ENCODE measurements at places on chromosomes 12 and 14. TPM values are rescaled to one million over a fixed set of nuclear protein-coding genes. Genes with fewer than 3 reads are reported as not detected.

NEUROD4 gene
- not detected for total RNA-seq

SERPINA5 gene
- not detected for total RNA-seq

OR10AD1 gene
- not detected for total RNA-seq

PPP1R1A gene
- not detected for total RNA-seq

PPHLN1 gene
- total RNA-seq, result 89.1 TPM

SPX gene
- total RNA-seq, result 0.24 TPM

OAS2 gene
- total RNA-seq, result 232 TPM

DNA sequence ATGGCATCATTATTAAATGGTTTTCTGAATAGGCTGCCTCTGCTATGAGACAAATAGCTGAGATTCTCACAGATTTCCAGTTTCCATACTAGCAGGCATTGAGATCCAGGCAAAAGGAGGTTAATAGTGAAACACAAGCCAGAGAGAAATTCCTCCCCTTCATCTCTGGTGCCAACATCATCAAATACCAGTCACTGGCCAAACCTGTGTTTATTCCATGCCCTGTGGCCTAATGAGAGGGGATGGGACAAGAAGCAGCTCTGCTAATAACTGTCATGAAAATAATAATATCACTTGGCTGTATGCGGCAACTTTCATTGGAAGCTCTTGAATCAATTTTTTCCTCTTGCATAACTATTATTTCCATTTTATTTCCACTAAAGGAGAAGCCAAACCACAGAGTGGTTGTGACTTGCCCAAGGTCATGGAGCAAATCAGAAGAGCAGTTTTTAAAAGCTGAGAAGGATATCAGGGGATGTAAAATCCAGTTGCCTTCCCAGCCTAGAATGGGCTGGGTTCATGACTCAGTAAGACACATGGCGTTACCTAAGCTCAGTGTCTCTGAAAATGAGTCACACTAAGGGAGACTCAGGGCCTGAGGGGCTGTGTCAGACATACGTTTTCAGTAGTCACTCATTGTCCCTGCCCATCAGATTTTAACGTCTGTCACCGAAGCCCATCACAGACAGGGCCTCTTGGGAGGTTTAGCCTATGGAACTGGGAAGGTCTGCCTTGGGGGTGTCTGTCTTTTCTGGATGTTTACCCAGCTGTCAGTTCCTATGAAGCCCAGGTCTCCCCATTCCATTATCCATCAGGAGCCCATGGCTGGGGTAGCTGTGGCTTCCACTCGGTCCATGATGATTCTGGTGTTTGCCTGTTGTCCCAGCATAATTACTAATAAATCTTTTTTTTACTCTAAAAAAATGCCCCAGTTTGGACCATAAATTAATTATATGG is 208.8 kb upstream of the EEA1 start:
- H3K27ac ChIP-seq, result no peak overlapping the region
- no peaks in the 10 kb centered on the region for H3K27me3 ChIP-seq
- no peak for DNase-seq
- H3K36me3 ChIP-seq, result no peaks in the 10 kb centered on the region
- no peak overlapping the region for H3K4me3 ChIP-seq

GRCh38 chr12:5973461-5974115 is 28.5 kb upstream of the ANO2 start:
- no peak overlapping the region for H3K27ac ChIP-seq
- no peaks in the 10 kb centered on the region for H3K36me3 ChIP-seq
- no peaks in the 10 kb centered on the region for H3K27me3 ChIP-seq
- no peak for DNase-seq
- no peaks in the 10 kb centered on the region for H3K4me1 ChIP-seq
- no peak overlapping the region for H3K4me3 ChIP-seq

GRCh38 chr12:12735301-12735700 is 18.1 kb downstream of the CDKN1B start:
- peaks cover 9% of the 10 kb centered on the region for H3K4me1 ChIP-seq
- peak overlapping the region; percentile 40 for H3K27ac ChIP-seq
- no peaks in the 10 kb centered on the region for H3K36me3 ChIP-seq

GRCh38 chr12:116459916-116460663 is 99.1 kb upstream of the MAP1LC3B2 start:
- H3K27ac ChIP-seq, result no peak overlapping the region
- H3K27me3 ChIP-seq, result no peaks in the 10 kb centered on the region
- no peak for DNase-seq
- no peaks in the 10 kb centered on the region for H3K36me3 ChIP-seq

GRCh38 chr14:31197671-31198070 is 9.9 kb downstream of the HECTD1 start:
- H3K27me3 ChIP-seq, result no peaks in the 10 kb centered on the region
- H3K27ac ChIP-seq, result no peak overlapping the region
- H3K36me3 ChIP-seq, result peaks cover 19% of the 10 kb centered on the region
- no peak overlapping the region for H3K4me3 ChIP-seq
- DNase-seq, result no peak
- H3K4me1 ChIP-seq, result peaks cover 5% of the 10 kb centered on the region

- H3K4me3 ChIP-seq, result no peak overlapping the region
- no peaks in the 10 kb centered on the region for H3K36me3 ChIP-seq
- DNase-seq, result no peak
- H3K27me3 ChIP-seq, result no peaks in the 10 kb centered on the region
These were observed 6.3 kb downstream of the METAP2 start for GRCh38 chr12:95480230-95480629.

- H3K27ac ChIP-seq, result no peak overlapping the region
- DNase-seq, result no peak
- H3K4me1 ChIP-seq, result no peaks in the 10 kb centered on the region
- no peaks in the 10 kb centered on the region for H3K36me3 ChIP-seq
- H3K27me3 ChIP-seq, result no peaks in the 10 kb centered on the region
These were observed 351.7 kb upstream of the MDGA2 start for GRCh38 chr14:48027115-48027514.

GRCh38 chr14:104802394-104803184 is 1.7 kb downstream of the ZBTB42 start:
- no peak overlapping the region for H3K27ac ChIP-seq
- H3K4me3 ChIP-seq, result no peak overlapping the region
- DNase-seq, result no peak

- H3K27me3 ChIP-seq, result no peaks in the 10 kb centered on the region
- H3K27ac ChIP-seq, result no peak overlapping the region
- DNase-seq, result no peak
These were observed 24.3 kb downstream of the DLK1 start for GRCh38 chr14:100750762-100751699.

- no peaks in the 10 kb centered on the region for H3K27me3 ChIP-seq
- no peak overlapping the region for H3K27ac ChIP-seq
These were observed 98.1 kb downstream of the KLRB1 start for GRCh38 chr12:9509464-9510161.

- no peak for DNase-seq
- H3K27ac ChIP-seq, result no peak overlapping the region
- no peaks in the 10 kb centered on the region for H3K36me3 ChIP-seq
- no peaks in the 10 kb centered on the region for H3K27me3 ChIP-seq
These were observed 26.8 kb upstream of the CEBPE start for GRCh38 chr14:23145794-23146350.

GRCh38 chr12:110124269-110124995 is at the start of gene IFT81:
Gene IFT81, plus strand, starts transcription at chr12:110124357. Its CDS starts 3,024 bp downstream, at chr12:110127381.
- H3K4me1 ChIP-seq, result peaks cover 4% of the 10 kb centered on the region
- no peaks in the 10 kb centered on the region for H3K27me3 ChIP-seq
- peak within 1 kb of the TSS; percentile 99 for H3K4me3 ChIP-seq
- H3K27ac ChIP-seq, result peak within 1 kb of the TSS; percentile 84
- DNase-seq, result peak; percentile 98

DNA sequence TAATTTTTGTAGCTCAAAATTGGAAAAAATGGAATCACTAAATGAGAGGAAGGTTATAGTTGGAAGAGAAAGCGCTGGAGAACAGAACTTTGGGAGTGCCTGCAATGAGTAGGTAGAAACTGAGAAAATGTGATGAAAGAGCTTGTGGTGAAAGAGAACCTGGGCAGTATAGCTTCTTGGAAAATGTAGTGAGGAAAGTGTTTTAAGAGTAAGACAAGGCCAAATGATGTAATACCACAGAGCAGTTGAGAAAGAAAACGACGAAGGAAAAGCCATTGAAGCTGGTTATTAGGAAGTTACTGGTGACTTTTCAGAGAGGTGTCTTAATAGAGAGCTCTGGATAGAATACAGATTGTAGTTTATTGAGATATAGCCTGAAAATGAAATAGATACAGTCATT is 255.3 kb downstream of the AEBP2 start:
- no peak overlapping the region for H3K4me3 ChIP-seq
- H3K27ac ChIP-seq, result no peak overlapping the region
- DNase-seq, result no peak

DNA sequence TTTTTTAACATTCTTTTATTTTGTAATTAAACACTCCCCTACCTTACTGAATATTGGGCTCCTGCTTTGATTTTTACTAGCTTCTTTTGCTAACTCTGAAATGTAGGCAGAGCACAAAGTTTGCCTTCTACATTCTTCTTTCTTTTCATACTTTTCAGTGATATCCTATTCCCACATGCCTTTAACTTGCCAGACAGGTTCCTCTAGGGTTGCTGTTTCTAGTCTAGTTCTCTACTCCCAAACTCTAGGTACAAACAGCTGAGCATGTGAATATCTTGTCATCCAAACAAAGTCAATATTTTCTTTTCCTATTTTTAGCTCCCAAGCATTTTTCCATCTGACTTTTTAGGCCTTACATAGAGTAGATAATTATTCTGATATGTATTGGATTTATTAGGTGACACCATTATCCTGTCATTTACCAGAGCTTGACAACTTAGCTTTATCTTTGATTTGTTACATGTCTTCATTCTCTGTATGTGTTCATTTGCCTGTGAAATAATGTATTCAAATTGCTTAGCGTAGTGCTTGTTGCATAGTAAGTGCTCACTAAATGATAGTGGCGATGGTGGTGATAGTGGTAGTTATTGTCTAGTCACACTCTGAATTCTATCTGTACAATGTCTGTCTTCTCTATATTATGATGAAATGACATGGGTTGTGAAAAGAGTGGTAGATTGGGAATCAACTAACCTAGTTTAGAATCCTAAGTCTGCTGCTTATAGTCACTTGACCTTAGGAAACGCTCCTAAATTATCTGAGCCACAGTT is 73.6 kb upstream of the DNM1L start:
- DNase-seq, result no peak
- no peaks in the 10 kb centered on the region for H3K27me3 ChIP-seq
- H3K4me1 ChIP-seq, result no peaks in the 10 kb centered on the region

GRCh38 chr12:105352940-105353635 is 22.6 kb downstream of the C12orf75 start:
- no peaks in the 10 kb centered on the region for H3K36me3 ChIP-seq
- H3K4me3 ChIP-seq, result no peak overlapping the region
- DNase-seq, result no peak
- no peak overlapping the region for H3K27ac ChIP-seq
- H3K27me3 ChIP-seq, result no peaks in the 10 kb centered on the region

DNA sequence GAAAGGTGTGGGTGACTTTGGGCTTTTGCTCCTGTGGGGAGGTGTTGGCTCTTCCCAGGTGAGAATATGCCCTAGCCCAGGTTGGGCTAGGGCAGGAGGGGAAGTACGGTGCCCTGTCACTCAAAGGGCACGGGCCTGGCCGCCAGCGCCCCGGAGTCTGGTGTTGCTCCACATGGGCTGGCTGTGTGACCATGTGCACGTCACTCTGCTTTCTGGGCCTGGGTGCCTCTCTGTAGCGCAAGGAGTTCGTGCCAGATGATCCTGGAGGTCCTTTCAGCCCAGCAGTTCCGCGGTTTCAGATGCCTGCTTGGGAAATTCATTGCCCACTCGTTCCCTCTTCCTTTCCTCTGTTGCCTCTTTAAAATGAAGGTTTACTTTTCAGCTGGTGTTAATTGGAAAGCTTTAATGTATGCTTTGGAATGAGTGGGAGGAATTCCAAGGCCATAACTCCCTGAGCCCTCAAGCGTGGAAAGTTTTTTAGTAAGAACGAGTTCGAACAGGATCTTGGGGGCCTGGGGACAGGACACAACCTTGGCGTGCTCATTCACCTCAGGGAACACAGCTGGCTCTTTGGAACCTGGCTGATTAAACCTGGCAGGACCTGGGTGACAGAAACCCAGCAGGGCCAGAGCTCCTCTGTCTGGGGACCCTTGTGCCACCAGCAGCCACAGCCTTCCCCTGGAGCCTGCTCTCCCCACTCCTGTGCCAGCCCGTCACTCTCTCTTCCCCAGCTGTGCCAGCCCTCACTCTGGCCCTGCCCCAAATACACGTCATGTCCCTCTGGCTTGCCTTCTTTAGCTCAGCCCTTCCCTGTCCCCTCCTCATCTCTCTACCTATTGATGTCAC is 42.8 kb downstream of the TSPAN9 start:
- H3K36me3 ChIP-seq, result no peaks in the 10 kb centered on the region
- no peak overlapping the region for H3K27ac ChIP-seq
- H3K4me1 ChIP-seq, result no peaks in the 10 kb centered on the region
- no peak for DNase-seq
- H3K4me3 ChIP-seq, result no peak overlapping the region
- H3K27me3 ChIP-seq, result no peaks in the 10 kb centered on the region

- H3K4me3 ChIP-seq, result no peak overlapping the region
- no peak overlapping the region for H3K27ac ChIP-seq
- peaks cover 46% of the 10 kb centered on the region for H3K36me3 ChIP-seq
- peaks cover 10% of the 10 kb centered on the region for H3K4me1 ChIP-seq
- H3K27me3 ChIP-seq, result no peaks in the 10 kb centered on the region
These were observed 26.1 kb upstream of the STAC3 start for GRCh38 chr12:57276935-57277563.

DNA sequence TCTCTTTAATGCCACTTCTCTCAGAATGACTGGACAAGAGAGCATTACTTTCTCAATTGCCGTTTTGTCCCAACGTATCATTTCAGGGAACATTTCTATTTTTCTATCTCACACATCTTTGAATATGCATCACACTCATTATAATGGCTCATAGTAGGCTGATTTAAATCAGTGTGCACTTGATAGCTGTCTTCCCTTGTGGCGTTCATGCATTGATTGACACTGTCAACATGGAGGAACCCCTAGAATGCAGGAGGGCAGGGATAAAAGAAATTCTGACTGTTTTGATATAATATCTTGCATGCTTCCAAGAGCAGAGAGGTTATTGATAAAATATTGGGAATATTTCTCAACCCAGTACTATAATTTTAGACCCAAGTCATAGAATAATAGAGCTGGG is 1528.9 kb upstream of the FLRT2 start:
- H3K4me1 ChIP-seq, result no peaks in the 10 kb centered on the region
- H3K4me3 ChIP-seq, result no peak overlapping the region
- DNase-seq, result no peak
- H3K27ac ChIP-seq, result no peak overlapping the region
- H3K36me3 ChIP-seq, result no peaks in the 10 kb centered on the region
- H3K27me3 ChIP-seq, result no peaks in the 10 kb centered on the region
